ENCODE measurements at places on chromosomes 2 and 18.

DNA sequence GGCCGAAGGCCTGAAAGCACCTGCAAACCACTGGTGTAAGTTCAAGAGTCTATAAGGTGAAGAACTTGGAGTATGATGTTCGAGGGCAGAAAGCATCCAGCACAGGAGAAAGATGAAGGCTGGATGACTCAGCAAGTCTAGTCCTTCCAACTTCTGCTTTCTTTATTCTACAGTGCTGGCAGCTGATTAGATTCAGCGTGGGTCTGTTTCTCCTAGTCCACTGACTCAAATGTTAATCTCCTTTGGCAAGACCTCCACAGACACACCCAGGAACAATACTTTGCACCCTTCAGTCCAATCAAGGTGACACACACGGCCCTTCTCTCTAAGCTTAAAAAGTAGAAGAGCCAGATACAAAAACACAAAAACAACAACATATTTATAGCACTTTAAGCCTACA, 43.4 kb downstream of the NMS start:
- DNase-seq, result no peak

GRCh38 chr2:204896146-204896545, 350.9 kb downstream of the PARD3B start:
- no peak for DNase-seq

- no peak for DNase-seq
Observed at GRCh38 chr2:197677056-197677455, 1.7 kb upstream of the RFTN2 start.

GRCh38 chr2:196391149-196391479, 219.7 kb upstream of the STK17B start:
- DNase-seq, result no peak

DNA sequence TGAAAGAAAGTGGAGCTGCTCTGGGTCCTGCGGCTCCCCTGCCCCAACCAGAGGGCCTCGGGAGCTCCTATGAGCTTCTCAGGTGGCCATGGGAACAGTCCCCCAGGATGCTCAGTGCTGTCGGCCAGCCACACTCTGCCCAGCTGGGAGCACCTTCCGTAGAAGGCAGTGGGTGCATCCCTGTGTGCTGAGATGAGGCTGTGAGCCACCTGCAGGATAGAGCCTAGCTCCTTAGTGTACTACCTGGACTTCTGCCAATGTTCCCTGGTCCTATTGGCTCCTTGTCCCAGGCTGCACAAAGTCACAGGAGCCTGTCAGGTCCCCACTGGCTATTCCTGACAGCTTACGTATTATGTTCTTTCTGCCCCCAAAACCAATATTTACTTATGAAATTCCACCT, 16.1 kb downstream of the PRELID3A start:
- no peak for DNase-seq

- DNase-seq, result no peak
Observed at GRCh38 chr2:15688924-15689568, 97.4 kb downstream of the DDX1 start.

GRCh38 chr2:32007121-32007391, 3.8 kb downstream of the MEMO1 start:
- DNase-seq, result no peak

DNA sequence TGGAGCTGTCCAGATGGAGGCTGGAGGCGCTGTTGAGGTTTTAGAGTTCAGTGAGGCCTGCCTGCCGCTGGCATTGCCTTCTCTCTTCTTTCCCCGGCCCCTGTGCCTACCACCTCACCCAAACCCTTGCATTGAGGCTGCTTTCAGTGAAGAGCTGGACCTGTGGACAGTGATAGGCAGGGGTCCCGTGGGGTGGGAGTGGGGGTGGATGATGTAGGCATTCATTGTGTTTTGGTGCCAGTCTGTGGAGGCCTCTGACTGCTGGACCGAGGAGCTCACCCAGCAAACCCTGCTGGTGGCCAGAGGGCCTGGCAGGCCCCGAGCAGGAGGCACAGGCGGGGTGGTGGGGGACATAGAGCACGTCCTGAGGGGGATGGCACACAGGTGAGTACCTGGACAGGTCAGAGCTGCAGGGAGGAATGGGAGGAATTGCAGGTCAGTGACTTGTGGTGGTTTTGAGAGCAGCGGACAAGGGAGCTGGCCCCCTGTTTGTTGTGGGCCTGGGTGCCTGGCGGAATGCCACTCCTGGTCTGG, 35.6 kb downstream of the NGEF start:
- DNase-seq, result no peak

DNA sequence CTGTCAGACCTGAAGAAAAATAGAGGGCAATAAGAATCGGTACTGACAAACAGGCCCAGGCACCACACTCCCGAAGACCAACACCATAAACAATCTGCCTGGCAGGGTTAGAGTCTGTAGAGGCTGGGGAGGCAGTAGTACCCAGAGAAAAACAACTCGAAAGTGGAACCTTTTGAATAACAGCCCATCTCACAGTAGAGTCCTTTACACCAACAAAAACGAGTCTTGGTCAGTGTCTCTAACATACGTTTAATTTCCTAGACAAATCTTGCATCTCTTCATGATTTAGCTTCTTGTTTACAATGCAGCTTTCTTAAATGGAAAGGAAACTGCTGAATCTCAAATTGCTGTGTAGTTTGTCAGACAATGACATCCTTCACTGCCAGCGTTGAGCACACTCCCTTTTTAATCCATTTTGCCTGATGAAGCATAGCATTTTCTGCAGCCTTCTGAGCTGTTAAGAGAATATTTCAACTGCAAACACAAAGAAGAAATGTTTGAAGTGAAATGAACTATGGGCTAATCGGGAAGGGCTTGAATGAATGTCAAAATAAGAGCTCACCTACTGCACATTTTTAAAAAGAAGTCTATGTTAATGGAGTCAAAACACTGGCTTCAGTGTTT, 73.1 kb upstream of the DSG1 start:
- DNase-seq, result peak; percentile 95

GRCh38 chr2:70396612-70397011, 94.7 kb upstream of the FAM136A start:
- DNase-seq, result no peak

DNA sequence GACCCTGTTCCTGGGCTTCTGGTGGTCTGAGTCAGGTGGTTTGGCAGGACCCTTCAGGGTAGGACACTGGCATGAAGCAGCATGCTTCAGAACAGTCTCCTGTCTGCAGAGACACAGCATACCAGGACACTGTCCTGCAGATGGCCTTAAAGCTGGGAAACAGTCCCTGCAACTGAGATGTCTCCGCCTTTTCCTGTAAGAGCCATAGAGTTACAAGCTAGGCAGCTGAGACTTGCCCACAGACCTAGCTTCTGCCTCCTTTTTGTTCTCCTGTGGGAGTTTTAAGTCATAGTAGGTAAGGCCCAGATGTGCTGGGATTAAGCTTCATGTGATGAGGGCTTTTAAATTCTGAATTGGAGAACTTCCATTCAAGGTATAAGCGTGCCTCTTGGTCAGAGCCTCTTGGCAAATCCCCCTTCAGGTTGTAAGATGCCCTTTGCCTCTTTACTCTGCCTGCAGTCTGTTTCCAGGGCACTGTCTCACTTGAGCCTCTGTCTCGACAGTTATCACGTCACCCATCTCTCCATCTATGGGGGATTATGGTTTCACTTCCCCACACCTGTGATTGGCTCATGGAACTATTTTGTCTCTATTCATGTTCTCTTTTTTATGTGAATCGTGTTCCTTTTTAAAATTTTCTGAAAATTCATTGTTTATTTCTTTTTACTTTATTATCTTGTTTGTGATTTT, 51.8 kb downstream of the COA5 start:
- DNase-seq, result no peak

- peak; percentile 77 for DNase-seq
Observed at GRCh38 chr2:112048887-112049286, 6.2 kb upstream of the TMEM87B start.

- DNase-seq, result no peak
Observed at GRCh38 chr2:33451214-33451613, 25.2 kb upstream of the RASGRP3 start.

GRCh38 chr2:41828052-41828643, 219.7 kb upstream of the PKDCC start:
- peak; percentile 78 for DNase-seq

- no peak for DNase-seq
Observed at GRCh38 chr2:117519721-117520120, 294.8 kb upstream of the DDX18 start.

- no peak for DNase-seq
Observed at GRCh38 chr2:33975498-33975897, 376.4 kb upstream of the FAM98A start.

GRCh38 chr18:76565238-76566173, 70.5 kb upstream of the ZNF516 start:
- DNase-seq, result peak; percentile 91

- DNase-seq, result no peak
Observed at GRCh38 chr2:207953354-207953753, 72.0 kb downstream of the PLEKHM3 start.

DNA sequence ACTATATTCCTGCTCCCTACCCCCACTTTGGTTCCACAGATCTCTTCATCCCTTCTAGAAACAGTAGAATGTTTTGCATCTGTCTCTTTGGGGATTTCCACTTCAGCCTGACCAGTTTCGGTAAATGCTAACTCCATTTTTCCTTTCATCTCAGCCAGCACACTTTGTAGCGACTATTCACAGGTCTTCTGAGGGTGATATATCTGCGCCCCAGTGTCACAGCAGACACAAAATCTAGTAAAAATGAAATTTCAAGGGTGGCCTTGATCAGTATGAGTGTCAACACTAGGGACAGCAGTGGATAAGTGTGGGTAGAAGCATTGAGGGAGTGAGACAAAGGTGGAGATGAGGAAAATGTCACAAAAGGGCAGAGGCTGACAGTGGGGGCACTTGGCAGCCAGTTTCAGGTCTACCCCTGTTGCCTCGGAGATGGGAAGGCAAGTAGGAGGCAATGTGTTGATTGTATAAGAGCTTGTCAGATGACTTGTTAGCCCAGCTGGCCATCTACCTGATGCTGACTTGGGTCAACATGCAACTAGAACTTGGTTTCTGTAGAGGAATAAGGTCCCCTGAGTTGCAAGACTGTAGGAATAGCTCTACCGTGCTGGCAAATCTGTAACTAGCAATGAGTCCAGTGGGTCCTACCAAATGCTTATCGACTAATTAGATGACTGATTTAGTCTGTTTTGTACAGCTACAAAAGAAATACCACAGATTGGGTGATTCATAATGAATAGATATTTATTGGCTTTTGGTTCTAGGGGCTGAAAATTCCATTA, 60.7 kb downstream of the CXCR4 start:
- DNase-seq, result no peak

- no peak for DNase-seq
Observed at GRCh38 chr2:180324182-180324581, 317.1 kb upstream of the CWC22 start.

- DNase-seq, result peak; percentile 26
Observed at GRCh38 chr2:218631837-218632236, 24.1 kb downstream of the PLCD4 start.

GRCh38 chr2:24871852-24872333, 48.1 kb downstream of the ADCY3 start:
- DNase-seq, result no peak

DNA sequence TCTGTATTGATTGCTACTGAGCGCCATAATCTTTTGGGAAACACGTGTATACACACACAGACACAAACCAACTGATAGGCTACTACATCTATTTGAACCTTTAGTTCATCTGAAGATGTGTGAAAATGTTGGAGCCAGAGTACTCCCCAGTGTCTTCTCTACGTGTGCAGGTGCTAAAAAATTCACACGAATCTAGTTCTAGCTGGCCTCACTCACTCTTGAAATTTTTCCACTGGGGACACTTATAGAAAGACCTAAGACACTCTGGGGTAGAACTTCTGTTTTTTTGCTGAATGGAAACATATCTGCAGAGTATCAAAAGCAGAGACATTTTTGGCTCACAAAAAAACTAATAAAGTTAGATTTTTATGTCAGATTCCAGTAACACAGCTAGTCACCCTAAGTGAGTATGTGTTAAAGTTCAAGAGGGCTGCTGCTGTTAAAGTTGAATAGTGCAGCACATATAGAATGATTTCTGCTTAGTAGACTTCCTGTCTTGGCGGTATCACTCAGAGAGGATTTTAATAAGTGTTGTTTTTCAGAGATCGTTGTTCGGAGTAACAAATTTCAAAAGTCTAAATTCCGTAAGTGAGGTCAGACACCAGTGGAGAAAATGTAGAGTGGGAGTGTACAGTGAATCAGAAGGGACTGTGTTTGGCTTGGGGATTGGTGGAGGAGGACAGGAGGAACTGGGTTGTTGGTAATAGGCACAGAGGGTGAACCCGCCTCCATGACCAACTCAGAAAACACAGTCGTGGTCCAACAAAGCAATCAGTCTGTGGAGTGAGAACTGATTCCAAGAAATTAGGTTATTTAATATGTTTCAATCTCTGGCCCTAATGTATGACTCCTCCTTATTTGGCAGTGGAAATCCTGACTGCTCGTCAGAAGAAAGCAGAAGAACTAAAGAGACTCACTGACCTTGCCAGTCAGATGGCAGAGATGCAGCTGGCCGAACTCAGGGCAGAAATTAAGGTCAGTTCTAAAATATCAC, 43.1 kb downstream of the KCTD18 start:
- DNase-seq, result no peak

DNA sequence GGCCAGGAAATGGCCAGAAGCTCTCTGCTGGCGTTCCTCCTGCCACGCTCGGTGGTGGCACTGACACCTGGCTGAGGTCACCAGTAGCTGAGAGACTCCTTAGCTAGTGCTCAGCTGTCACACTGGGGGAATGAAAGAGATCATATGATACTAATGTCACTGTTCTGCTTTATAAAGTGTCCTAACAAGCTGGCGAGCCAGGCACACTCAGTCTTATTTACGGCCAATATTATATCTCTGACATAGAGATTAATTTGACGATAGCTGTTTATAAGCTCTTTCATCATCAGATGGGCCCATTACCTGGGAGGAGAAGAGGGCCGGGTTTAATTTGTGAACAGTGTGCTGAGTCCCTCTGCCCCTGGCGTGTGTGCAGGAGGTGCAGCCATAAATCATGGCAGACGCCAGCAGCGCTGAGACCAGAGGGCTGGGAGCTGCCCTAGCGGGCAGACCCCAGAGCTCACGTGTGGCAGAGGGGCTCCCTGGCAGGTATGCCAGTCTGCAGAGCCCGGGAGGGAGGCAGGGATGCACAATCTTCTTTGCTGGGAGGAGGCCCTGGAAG, 246.5 kb downstream of the HAUS1 start:
- no peak for DNase-seq

Data from kidney glomerular epithelial cell (primary cell).